ENCODE measurements at places on chromosomes 1 and 21.

GRCh38 chr21:29072873-29073221 is 601 bp downstream of the CCT8 start:
- ATAC-seq, result peak; percentile 41

GRCh38 chr21:45998276-45998701 is 16.7 kb downstream of the COL6A1 start:
- ATAC-seq, result no peak

- ATAC-seq, result no peak
These were observed 403.0 kb downstream of the SRGAP2C start for GRCh38 chr1:121587777-121588176.

DNA sequence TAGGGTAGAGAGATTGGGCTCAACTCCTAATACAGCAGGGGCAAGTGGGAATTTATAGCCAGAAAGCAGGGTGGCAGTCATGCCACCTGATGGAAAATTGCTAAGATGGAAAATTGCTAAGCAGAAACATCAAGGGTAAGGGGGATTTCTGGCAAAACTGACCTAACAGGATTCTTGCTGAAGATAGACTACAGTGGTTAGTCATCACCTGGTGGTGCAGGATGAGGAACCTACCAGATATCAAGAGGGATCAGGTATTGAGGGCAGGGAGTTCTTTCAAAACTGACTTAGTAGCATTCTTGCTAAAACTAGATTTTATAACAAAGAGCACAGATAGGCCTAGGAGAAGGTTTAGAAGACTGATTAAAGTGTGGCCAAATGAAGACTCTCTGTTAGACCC is 292.9 kb downstream of the PLPP3 start:
- no peak for ATAC-seq

- ATAC-seq, result no peak
These were observed 7.6 kb downstream of the TXNIP start for GRCh38 chr1:145988773-145989172.

- ATAC-seq, result no peak
These were observed 13.9 kb downstream of the LMX1A start for GRCh38 chr1:165342587-165342986.

GRCh38 chr1:45155423-45155822 is 51.0 kb downstream of the ZSWIM5 start:
- ATAC-seq, result no peak

DNA sequence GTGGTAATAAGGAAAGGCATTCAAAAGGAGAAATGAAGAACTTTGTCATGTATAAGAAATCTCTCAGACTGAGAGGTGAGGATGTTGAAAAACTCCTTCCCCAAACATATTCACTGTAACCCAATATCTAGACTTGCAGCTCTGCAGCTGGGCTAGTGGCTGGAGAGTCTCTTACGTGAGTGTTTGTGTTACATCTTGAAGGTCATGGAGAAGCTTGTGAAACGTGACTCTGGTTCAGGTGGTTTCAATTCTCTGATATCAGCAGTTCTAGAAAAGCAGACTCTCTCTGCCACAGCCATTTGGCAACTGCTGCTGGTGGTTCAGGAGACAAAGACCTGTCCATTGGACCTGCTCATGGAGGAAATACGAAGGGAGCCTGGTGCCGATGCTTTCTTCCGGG is 55.0 kb upstream of the EPHA8 start:
- ATAC-seq, result no peak

DNA sequence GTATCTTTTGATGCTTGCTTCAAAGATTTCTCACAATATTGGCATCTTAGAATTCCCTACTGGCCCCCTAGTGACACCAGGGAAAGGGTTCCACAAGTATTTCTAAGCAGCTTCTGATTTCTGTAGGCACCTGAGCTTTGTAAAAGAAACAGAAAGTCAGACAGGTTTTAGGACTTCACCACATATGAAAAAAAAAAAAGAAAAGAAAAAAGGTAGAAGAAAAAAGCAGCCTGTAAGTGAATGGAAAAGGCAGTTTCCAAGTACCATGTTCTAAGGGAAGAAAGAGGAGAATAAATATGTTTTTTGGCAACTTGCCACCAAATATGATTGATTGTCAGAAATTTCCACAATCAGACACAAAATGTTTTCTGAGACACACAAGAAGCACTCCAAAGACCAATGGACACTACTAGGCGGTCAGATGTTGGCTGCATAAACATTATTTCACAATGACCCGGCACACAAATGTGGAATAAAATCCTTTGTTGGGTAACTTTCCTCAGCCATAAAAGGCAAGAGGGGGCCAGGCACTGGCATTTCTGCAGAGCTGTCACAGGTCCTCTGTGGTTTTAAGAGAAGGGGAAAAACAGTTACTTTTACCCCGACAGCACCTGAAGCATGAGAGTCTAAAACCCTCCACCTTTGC is 12.7 kb upstream of the CPLANE2 start:
- no peak for ATAC-seq

DNA sequence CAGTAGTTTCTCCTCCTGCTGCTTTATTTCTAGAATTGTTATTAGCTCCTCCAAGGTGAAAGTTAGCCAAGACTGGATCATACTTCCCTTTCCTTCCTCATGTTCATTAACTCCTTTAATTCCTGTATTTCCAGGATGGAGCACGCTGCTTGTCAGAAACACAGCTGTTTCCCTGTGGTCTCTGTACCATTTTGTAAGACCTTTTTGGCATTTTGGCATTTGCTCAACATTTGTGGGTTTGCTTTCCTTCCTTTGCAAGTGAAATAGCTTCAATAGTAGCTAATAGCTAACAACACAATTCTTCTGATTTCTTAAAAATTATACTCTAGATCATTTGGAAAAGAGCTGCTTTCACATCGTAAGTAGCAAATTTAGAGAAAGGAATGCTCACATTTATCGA is 44.3 kb upstream of the HPDL start:
- no peak for ATAC-seq

DNA sequence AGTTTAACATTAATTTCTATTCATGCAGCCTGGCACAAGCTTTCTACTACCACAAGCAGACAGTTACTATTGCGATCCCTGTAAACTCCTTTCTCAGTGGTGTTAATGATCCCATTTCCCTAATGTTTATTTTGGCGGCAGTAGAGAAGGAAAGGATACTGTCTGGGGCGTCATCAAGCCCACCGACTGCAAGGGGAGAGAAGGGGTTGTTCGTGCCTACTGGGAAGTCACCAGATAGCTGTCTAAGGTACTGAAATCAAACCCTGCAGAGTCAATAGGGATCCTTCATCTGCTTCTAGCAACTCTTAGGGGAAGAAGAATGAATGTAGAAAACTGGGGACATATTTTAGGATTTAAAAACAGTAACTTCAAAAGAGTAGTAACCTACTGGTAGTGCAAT is 95.2 kb upstream of the ADAR start:
- no peak for ATAC-seq

DNA sequence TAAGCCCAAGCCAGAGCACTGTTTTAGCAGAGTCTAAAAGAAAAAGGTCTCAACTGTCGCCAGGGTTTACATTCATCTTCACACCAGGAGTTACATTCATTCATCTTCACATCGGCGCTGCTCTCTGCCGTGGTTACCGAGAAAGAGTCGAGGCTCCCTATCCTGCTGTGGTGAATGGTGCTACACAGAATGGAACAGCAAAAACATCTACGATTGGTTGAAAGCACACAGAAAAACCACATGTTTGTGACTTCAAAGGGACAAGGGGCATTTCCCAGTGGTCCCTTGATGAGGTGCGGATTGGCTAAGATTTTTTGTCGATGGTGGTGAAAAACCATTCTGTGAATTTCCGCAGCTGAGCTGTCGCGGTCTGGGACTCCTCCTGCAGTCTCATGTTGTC is 231.1 kb downstream of the SIPA1L2 start:
- ATAC-seq, result no peak

- no peak for ATAC-seq
These were observed 223.0 kb downstream of the LTN1 start for GRCh38 chr21:28769683-28770082.

GRCh38 chr1:219076326-219076937 is 97.2 kb upstream of the LYPLAL1 start:
- ATAC-seq, result no peak

DNA sequence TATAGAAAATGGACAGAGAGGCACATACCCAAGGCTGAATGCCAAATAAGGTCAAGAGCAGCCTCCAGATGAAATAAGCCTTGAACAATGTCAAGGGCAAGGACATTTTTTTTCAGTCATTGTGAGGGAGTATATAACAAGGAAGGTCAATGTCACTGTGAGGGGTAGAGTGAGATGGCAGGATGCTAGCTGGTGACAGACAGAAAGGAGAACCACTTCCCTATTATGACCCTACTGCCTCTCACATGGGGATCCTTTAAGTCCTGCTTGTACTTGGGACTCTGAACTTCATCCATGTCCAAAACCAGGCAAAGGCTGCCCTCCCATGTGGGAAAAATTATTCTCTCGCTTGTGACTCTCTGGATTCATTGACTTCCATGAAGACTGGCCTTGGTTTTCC is 119.5 kb upstream of the COA6 start:
- ATAC-seq, result no peak

DNA sequence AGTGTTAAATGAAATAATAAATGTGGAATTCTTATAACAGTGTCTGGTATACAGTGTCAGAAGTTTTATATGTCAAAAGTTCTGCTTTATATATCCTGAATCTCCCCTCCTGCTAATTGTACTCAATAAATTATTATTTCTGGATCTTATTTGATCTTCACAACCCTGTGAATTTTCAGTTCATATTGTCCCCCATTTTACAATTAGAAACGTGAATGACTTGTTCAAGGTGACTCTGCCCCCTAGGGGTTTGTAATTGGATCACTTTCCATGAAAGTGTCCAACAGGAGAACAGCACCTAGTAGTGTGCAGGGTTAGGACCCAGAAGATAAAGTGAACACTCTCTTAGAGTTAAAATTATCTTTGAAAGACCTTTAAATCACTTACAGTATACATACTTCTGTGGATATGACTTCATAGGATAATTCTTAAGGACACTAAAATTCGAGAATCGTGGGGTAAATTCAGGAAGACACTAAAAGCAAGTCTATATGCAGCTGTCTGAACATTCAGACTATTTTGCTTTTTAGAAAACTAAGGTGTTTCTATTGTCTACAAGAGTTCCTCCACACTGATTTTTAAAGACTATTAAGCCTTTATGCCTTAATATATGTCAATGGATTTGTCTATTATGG is 4.5 kb upstream of the DDR2 start:
- ATAC-seq, result no peak

GRCh38 chr1:15489052-15489736 is 13.3 kb downstream of the CELA2B start:
- ATAC-seq, result no peak

DNA sequence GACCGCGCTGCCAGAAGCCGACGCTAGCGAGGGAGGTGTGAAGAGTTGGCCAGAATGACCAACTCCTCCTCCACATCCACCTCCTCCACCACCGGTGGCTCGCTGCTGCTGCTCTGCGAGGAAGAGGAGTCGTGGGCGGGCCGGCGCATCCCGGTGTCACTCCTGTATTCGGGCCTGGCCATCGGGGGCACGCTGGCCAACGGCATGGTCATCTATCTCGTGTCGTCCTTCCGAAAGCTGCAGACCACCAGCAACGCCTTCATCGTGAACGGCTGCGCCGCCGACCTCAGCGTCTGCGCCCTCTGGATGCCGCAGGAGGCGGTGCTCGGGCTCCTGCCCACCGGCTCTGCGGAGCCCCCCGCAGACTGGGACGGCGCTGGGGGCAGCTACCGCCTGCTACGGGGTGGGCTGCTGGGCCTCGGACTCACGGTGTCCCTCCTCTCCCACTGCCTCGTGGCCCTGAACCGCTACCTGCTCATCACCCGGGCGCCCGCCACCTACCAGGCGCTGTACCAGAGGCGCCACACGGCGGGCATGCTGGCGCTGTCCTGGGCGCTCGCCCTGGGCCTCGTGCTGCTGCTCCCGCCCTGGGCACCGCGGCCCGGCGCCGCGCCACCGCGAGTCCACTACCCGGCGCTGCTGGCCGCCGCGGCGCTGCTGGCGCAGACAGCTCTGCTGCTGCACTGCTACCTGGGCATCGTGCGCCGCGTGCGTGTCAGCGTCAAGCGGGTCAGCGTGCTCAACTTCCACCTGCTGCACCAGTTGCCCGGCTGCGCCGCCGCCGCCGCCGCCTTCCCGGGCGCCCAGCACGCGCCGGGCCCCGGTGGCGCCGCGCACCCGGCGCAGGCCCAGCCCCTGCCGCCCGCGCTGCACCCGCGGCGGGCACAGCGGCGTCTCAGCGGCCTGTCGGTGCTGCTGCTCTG is 1.2 kb downstream of the GPR88 start:
- peak; percentile 77 for ATAC-seq

GRCh38 chr1:225549821-225550220 is 103.1 kb downstream of the ENAH start:
- no peak for ATAC-seq

- no peak for ATAC-seq
These were observed 18.7 kb upstream of the EPHA8 start for GRCh38 chr1:22544606-22545005.

GRCh38 chr1:62439652-62440371 is 3.0 kb downstream of the USP1 start:
- ATAC-seq, result no peak

DNA sequence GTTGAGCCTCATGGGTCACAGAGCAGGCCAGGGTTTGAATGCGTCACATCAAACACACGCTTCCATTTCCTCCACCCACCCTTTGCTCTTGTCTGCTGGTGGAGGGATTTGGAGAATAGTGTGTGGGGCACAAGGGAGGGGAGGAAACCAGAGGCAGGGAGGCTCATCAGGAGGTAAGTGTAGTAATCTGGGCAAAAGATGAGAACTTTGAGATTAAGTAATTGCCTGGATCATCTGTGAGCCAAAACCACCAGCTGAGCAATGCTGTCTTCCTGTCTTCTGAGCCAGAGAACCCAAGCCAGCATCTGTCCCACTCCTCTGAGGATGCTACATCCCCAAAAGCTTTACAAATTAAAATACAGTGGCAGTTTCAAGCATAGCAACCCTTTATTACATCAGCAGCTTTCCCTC is 45.2 kb downstream of the C8B start:
- no peak for ATAC-seq

DNA sequence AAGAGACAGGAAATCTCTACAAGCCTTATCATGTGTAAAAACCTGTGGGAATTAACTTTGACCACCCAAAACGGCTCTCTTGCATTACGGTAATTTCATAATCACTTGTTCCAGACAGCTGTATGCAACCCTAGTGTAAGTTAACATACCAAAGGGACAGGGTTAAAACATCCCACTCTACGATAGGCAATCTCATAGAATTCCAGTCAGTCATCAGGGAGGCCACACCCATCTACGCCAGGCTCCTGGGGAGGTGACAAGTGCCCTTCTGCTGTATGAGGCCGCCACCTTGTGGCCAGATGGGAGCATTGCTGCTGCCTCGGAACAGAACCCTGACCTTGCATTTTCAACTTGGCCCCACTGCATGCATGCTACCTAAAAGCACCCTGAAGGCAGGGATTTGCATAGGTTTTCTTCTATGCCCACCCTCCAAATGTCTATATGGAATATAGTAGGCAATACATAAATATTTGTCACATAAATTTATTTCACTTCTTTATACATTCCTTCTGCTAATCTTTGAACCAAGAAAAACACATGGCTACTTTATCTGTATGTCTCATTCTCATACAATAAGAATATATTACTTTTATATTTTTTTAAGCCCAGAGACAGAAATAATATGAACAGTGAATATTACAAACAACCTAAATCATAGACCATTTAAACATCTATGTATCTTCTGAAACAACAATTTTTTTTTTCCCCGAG is 12.6 kb downstream of the HSF2BP start:
- ATAC-seq, result peak; percentile 91

- ATAC-seq, result peak; percentile 65
These were observed 33.5 kb downstream of the SLC1A7 start for GRCh38 chr1:53108646-53109580.

GRCh38 chr1:212858461-212859265 is 588 bp downstream of the FLVCR1 start:
- ATAC-seq, result peak; percentile 67

GRCh38 chr1:36175137-36176095 is 19.5 kb downstream of the MAP7D1 start:
- peak; percentile 12 for ATAC-seq

GRCh38 chr21:43850728-43851295 is 14.2 kb upstream of the AGPAT3 start:
- ATAC-seq, result no peak
